ENCODE measurements at places on chromosomes 4 and X. TPM values are rescaled to one million over a fixed set of nuclear protein-coding genes. Genes with fewer than 3 reads are reported as not detected.

DNA sequence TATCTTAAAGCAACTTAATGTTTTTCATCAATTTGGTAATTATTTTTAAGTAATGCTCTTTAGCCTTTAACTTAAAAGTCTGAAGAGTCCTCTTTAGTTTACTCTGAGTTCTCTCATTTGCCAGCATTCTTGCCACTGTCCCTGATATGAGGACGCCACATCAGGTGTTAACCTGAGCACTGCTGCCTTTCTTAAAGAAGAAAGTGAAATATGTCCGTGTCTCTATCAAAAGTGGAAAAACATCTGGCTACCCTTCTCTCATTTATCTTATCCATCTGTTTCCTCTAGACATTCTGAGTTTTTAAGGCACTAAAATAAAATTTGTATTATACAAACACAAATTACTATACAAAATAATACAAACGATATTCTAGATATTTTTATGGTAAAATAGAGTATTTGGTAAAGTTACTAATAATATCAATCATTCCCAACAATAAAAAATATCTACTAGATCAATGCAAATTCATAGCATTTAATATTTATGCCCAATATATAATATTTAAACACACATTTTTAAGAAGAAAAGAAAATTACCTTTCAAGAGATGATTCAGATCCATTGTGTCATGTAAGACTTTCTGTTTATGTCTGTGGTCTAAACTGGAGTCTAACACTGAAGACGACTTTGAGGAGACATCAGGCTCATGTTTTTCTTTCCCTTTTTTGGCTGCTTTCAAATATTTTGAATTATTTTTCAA is 14.0 kb downstream of the CFAP97 start:
- no peak for DNase-seq

DNA sequence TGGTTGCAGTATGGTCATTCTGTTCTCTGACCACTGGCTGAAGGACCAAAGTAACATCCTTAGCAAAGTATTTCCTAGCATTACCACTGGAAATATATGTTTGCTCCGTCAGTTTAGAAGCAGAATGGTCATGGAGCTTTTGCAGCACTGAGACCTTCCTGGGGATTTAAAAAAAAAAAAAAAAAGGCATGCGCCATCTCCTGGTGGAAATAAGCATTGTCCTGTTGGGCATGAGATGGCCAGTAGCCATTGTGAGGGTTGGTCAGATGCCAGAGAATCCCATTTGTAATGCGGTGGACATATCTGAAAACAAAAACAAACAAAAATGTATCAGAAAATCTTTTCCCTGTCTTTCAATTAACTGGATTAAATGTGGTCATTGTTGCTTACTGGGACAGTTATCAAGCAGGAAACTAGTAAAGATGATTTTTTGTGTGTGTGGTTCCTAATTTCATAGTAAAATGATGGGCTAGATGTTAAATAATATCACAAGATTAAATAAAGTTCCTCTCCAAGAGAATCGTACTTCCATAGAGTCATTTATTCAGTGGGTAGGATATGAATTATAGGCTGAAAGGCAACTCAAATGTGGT is 139.6 kb downstream of the SOWAHB start:
- DNase-seq, result no peak

- DNase-seq, result no peak
Measured at GRCh38 chr4:35757836-35758235, 486.5 kb downstream of the ARAP2 start.

- peak; percentile 69 for DNase-seq
Measured at GRCh38 chr4:38820329-38821061, 15.9 kb upstream of the TLR1 start.

GRCh38 chr4:59537246-59537886 is 1662.8 kb upstream of the ADGRL3 start:
- DNase-seq, result no peak

GRCh38 chrX:9033586-9033985 is 341 bp downstream of the FAM9B start:
- no peak for DNase-seq

DNA sequence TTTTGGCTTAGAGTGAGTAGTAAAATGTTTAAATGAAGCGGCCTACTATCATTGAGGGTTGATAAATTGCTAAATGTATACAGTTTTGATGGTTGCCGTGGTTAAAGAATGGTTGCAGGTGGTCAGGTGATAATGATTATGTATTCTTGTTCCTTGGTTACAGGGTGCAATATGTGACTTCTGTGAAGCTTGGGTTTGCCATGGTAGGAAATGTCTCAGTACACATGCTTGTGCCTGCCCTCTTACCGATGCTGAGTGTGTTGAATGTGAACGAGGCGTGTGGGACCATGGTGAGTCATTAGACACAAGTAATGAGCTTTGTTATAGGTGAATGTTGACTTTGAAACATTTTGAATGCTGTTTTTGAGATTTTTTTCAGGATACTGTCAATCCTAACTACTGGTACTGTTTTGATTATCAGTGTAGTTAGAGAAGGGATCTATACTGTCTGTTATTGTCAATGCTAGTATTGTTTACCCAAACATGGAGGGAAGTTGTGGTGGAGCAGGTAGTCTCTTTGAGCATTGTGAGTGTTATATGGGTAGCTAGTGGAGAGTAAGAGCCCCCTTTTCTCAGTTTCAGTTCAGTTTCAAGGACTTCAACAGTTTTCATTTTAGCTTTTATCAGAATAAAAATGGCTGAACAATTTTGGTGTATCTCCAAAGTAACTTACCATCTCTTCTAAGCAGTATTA is 8.9 kb downstream of the ZNF330 start:
- DNase-seq, result no peak

GRCh38 chr4:109171070-109171469 is 131.4 kb downstream of the COL25A1 start:
- no peak for DNase-seq

DNA sequence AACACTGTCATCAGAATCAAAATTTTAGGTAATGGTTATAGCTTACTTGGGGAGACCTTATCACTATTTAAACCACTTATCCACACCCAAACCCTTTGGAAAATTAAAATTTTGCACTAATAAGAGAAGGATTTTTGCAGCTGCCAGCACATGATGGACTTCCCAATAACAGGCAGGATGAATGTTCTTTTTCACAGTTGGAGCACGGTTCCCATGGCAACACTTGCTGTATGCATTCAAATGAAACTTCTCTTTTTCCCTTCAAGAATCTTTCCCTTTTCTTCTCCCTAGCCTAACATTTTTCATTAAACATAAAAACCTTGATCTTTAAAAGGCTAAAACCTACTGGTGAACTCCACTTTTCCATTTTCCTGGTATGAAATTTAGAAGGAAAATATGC is 768.2 kb downstream of the KCTD8 start:
- DNase-seq, result no peak

GRCh38 chrX:13587786-13588477 is 18.5 kb downstream of the EGFL6 start:
- no peak for DNase-seq

DNA sequence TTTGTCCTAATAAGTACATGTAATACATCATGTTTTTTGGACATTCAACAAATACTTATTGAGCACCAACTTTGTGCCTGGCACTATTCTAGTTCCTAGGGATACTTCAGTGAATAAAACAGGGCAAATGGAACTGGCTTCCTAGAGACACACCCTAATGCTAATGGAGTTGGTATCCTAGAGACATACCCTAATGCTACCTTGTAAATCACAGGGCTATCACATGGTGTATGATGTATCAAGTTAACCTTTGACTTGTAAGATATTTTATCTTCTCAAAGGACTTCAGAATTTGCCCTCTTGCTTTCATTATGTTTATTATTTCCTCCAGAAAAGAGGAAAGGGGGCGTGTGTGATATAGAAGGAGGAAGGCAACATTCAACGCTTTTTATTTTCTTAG is 10.1 kb downstream of the GK start:
- DNase-seq, result no peak

DNA sequence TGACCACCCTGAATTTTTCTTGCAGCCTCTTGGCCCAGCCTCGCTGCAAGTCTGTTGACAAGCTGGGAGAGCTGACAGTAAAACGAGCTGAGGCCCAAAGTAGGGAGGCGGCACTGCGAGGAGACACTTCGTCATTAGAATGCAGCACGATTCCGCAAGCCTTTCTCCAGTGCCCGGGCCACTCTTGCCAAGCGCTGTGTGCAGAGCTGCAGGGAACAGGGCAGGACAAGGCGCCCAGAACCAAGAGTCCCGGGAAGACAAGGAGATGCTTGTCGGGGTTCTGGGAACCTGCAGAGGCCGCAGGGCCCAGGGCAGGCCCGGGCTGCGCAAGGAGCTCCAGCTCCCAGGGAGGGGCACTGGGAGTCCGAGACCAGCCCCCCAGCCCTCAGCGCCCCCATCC is 187.1 kb downstream of the BCOR start:
- DNase-seq, result no peak

DNA sequence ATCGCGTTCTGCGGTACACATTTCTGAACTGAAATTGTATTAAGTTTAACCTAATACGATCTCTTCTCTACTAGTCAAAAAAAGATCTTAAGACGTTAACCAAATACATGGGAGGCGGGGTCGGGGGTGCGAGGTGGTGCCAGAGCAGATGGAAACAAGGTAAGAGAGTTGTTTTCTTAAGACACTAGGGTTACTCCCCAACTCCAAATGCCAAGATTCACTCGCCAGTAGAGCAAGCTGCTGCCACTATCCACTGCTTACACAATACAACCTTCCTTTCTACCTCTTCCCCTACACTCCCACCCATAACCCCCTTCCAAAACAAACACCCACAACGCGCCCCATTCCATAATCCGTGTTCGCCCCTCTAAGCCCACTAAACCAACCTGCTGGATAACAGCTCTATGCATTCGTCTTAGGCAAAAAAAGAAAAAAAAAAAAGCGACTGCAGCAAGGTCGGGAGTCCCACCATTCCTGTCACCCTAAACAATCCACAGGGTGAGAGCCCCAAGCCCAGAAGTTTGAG is 1.3 kb downstream of the LCORL start:
- DNase-seq, result no peak

DNA sequence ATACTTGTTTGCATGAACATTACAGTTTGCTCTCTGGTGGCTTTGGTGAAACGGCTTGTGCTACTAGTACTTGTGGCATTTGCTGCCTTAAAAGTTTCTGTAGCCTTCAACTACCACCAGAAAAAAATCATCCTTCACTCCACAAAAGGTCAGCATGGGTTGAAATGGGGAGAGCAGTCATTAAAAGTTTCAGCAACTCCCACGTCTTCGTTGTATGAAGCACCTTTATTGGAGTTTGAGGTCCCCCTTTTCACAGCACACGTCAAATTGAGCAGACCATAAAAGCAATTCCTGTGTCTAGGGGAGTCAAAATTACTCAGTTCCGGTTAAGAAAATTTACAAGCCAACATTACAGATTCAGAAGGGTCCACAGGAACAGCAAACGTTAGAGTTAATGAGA is 23.0 kb upstream of the CCNA2 start:
- DNase-seq, result no peak

GRCh38 chrX:24184018-24184417 is 34.5 kb downstream of the ZFX start:
- DNase-seq, result no peak

Gene SSX4
- polyA plus RNA-seq, result not detected

Gene STOX2
- not detected for polyA plus RNA-seq

Gene JCHAIN
- polyA plus RNA-seq, result 555 TPM

Gene DCX
- 0.04 TPM for polyA plus RNA-seq

Gene TCEAL3
- 14.0 TPM for polyA plus RNA-seq

Gene UBL4A
- polyA plus RNA-seq, result 45.0 TPM
